ENCODE measurements at places on chromosomes 6 and 20.
A peak's percentile ranks its signal among the peaks of the same experiment; 100 is the strongest.

DNA sequence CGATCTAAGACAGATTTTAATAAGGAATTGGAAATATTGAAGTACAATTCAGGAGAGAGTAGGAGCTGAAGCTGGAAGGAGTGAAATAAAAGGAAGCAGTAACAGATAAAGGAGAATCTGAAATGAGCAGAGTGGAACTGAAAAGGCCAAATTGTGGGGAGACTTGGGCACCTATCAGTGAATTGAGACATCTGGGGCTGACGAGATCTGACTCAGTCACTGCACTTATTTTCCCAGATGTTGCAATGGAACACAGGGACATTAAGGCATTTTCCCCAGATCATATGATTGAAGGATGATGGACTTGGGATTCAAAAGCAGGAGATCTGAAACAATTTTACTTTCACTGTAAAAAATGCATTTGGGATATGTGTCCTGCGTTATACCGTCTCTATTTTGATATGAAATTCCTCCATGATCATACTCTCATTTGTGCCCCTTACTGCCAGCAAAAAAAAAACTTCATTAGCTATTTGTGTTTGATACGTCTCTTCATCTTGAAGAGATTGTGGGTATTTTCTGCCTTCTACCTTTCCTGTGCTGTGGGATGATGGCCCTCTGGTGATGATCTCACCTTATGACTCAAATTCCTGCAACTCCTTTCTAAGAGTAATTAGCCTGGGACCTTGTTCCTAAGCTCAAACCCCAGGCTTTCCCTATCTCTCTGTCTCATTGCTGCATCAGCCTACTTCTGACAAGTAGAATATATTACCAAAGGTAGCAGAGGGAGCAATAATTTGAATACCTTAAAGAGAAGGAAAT lies 278.5 kb upstream of the MAN1A1 start:
- no peak for DNase-seq

- DNase-seq = no peak
Measured at GRCh38 chr6:108250240-108250866, 10.5 kb downstream of the SNX3 start.

DNA sequence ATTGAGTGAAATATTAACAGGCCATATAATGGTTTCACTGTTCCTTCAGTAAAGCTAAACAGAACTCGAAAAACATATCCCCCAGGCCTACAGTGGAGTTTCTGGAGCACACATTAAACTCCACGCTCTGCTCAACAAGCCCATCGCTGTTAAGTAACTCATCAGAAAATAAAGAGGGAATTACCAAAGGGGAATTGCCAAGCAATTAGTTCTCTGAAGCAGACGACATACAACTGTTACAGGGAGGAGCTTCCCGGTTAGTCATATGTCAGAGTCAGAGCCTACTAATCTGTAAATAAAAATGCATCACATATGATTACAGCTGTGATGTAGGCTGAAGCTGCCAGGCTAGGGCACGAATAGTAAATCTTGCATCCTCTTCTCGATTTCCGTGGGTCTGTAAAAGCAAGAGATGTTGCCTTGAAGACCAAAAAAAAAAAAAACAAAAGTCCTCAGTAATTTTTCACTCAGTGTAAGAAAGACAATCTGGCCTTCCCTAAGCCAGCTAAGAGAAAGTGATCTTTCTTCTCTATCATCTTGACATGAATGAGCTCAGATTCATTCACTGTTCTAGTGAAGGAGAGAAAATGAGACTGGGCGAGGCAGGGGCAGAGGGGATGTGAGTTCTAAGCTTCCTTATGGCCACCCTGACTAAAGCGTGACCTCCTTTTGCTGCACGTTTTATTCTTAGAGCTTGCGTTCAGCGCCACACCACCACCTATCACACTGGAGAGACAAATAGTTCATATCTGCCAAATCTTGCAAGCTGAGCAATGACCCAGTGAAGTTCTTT lies 13.8 kb downstream of the ATXN1 start:
- DNase-seq = no peak

- DNase-seq = no peak
Measured at GRCh38 chr6:162636167-162636566, 91.4 kb downstream of the PRKN start.

- DNase-seq = no peak
Measured at GRCh38 chr6:147839708-147840610, 331.5 kb downstream of the SAMD5 start.

DNA sequence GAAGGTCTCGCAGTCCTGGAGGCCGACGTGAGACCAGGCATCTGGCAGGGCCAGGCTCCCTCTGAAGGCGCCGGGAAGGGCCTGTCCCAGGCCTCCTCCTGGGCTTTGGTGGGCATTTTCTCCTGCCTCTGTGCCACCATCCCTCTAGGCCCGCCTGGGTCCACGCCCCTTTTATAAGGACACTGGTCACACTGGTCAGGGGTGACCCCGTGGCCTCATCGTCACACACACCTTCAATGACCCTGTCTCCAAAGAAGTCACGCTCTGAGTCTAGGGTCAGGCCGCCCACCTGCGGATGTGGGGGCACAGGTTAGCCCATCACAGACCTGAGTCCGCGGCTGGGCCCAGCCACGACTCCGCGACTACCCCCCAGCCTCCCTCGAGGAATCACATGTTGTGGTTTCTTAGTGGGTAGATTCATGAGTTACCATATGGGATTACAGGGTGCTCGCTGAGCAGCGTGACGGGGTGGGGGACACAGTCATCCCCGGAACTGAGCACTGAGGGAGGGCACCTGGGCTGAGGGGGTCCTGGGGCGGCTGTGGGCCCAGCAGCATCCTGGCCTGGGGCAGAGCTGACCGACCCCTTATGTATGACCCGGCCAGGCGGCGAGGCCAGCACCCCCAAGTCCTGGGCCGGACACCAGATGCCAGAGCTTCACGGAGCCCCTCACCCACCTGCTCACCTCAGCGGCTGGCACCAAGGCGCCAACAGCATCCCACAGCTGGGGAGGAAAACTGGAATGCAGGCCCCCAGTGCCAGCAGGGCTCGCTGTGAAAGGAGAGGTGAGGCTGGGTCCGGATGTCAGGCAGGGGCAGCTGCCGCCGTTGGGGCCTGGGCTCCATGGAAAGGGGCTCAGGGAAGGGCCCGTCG lies 115.9 kb downstream of the DLL1 start:
- no peak for DNase-seq

GRCh38 chr6:168703990-168704389 lies 263.0 kb downstream of the SMOC2 start:
- DNase-seq = no peak

GRCh38 chr6:6560909-6561308 lies 27.6 kb upstream of the LY86 start:
- DNase-seq = no peak

DNA sequence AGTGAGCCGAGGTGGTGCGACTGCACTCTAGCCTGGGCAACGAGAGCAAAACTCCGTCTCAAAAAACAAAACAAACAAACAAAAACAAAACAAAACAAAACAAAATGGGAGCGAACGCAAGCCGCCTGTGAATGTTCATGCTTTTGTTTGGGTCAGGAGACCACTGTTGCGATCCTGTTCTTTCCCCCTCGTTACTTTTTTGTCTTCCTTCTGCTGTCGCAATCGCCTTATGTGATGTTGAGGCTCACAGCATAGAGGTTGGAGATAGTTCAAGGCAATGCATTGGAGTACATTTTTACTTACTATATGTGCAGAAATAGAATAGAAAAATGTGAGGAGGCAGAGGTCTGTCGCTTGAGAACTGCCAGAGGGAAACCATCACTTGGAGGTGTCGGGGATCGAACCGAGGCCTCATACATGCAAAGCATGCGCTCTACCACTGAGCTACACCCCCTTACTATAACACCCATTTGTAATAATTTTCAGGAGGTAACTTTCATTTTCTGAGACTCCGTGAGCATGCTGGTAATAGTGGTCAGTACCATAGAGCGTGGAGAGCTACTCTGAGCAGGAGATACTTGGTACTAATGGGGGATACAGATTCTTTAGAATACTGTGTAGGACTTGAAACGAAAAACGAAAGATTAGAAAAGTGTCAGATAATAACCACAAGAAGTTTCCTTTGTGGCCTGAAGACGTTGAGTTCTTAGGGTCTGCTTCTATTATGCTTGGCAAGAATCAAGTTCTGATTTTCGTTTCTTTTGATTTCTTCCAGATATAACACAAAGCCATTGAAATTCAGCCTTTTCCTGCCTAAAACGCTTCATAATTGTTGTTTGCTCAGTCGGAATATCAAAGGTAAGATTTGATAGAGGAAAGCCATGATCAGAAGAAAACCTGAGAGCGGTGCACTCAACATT lies 121.1 kb downstream of the TRIM27 start:
- no peak for DNase-seq

GRCh38 chr6:151488226-151488625 lies 5.6 kb upstream of the CCDC170 start:
- no peak for DNase-seq

DNA sequence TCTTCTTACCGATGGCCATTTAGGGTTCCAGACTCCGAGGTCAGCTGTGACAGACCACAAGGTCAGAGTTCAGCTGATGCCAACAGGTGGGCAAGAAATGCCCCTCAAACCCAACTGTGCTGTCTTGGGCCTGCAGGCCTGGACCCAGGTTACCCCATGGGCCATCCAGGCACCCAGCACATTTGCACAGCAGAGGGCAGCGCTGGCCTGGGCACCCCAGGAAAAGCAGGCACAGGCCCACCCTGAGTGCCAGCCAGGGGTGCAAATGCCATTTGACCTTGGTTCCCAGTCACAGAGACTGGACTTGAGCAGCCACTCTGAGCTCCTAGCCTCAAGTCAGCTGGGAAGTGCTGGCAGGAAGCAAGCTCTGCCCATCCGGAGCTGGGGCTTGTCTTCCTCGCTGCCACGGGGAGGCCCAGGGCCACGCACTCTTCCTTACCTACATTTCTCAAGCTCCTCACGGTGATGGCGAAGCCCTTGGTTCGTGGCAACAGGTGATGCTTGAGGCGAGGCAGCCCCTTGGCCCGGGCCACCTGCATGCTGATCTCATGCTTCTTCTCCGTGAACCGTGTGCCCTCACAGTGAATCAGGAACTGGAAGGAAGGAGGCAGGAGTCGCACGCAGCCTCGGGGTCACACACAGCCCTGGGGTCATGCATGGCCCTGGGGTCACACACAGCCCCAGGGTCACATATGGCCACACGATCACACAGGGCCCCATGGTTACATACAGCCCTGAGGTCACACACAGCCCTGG lies 120.8 kb downstream of the AGPAT4 start:
- peak; percentile 12 for DNase-seq

GRCh38 chr20:63442100-63442493 lies 30.4 kb downstream of the KCNQ2 start:
- DNase-seq = peak; percentile 63

DNA sequence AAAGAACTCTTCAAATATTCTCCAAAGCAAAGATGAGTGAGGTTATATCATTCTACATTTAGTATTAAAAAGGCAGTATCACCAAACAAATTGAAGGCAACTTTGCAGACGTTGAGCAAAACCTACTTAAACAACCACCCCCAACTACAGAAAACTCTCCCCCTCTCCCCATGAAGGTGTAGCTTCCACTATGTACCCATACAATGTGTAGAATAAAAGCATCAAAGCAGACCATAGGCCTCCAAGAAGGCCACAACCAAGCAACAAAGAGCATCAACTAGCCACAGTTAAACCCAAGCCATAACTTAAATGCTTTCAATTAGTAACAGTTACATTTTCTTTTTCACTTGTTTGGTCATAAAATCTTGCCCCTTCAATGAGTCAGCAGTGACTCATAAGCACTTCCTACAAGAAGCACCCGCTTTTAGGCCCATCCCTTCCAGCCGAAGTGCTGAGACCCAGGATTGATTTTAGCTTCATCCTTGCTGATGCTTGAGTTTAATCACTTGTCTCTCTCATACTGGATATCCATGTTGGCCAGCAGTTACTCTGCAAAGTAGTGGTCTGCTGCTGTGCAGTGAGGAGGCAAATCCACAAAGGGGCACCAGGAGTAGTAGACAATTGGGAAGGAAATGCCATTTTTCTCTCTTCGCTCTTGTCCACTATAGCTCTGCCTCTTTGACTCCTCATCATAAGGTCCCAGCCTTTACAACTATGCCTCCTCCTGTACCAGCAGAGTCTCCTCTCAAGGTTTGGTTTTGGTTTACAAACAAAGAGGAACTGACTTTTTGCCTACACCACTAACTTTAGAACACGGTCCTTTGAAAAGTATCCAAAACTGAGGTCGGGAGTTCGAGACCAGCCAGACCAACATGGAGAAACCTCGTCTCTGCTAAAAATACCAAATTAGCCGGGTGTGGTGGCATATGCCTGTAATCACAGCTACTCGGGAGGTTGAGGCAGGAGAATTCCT lies 8.4 kb upstream of the NUP153 start:
- DNase-seq = peak; percentile 42

GRCh38 chr6:144036835-144037195 lies 28.8 kb upstream of the PLAGL1 start:
- DNase-seq = no peak

DNA sequence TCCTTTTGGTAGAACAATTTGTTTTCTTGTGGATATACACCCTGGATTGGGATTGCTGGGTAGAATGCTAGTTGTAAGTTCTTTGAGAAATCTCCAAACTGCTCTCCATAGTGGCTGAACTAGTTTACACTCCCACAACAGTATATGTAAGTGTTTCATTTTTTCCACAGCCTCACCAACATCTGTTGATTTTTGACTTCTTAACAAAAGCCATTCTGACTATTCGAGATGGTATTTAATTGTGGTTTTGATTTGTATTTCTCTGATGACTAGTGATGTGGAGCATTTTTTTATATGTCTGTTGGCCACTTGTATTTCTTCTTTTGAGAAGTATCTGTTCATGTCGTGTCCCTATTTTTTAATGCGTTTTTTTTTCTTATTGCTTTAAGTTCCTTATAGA lies 444.1 kb downstream of the CBLN4 start:
- DNase-seq = no peak

GRCh38 chr20:36932476-36933426 lies 18.8 kb downstream of the SAMHD1 start:
- DNase-seq = no peak

DNA sequence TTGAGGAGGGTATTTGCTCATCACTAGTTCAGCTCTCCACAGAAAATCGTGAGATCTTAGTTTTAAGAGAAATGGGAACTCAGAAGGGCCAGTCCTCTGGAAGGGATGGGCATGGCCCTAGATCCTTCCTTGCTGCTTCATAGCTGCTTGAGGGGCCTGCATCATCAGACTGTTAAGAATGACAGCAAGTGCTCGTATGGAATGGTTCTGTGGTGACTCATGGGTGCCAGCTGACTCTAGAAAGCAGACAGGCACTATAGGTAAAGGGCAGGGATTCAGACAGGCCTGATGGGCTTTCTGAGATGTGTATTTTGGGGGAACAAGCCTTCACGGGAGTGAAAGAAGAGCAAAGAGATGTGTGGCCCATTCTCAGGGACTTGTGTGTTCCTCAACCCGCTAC lies 90.8 kb downstream of the MYLK4 start:
- DNase-seq = no peak

- no peak for DNase-seq
Measured at GRCh38 chr20:61561111-61561830, 309.2 kb downstream of the CDH4 start.

DNA sequence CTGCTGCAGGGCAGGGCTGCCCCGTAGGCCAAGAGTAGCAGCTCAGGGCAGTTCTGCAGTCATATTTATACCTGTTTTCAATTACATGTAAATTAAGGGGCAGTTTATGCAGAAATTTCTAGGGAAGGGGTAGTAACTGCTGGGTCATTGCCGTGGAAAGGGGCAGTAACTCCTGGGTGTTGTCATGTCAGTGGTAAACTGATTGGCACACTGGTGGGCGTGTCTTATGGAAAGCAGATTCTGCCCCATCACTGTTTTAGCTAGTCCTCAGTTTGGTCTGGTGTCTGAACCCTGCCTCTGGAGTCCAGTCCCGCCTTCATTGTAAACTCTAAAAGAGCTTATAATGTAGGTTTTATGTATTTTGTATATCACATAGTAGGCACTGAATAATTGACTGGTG lies 22.1 kb downstream of the MAP3K4 start:
- no peak for DNase-seq

- no peak for DNase-seq
Measured at GRCh38 chr20:49909499-49910339, 5.6 kb downstream of the SPATA2 start.
